ENCODE measurements at places on chromosomes 2 and 18.
A peak's percentile ranks its signal among the peaks of the same experiment; 100 is the strongest.

DNA sequence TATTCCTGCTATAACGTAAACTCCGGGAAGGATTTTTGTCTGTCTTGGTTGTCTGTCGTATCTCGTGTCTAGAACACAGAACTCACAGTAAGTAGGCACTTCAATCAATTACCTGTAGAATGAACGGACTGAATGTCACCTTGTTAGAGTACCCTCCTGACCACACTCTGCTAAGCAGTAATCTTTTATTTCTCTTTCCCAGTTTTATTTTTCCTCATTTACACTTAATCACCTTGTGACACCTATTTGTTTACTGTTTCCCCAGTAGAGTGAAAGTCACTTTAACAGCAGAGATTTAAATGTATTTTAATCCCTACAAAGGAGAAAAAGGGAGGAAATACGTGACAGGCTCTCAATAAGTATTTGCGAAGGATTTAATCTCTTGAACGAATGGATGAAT is 514 bp upstream of the EPB41L5 start:
- no peak for DNase-seq

GRCh38 chr2:40364151-40364874 is 87.6 kb downstream of the SLC8A1 start:
- no peak for DNase-seq

DNA sequence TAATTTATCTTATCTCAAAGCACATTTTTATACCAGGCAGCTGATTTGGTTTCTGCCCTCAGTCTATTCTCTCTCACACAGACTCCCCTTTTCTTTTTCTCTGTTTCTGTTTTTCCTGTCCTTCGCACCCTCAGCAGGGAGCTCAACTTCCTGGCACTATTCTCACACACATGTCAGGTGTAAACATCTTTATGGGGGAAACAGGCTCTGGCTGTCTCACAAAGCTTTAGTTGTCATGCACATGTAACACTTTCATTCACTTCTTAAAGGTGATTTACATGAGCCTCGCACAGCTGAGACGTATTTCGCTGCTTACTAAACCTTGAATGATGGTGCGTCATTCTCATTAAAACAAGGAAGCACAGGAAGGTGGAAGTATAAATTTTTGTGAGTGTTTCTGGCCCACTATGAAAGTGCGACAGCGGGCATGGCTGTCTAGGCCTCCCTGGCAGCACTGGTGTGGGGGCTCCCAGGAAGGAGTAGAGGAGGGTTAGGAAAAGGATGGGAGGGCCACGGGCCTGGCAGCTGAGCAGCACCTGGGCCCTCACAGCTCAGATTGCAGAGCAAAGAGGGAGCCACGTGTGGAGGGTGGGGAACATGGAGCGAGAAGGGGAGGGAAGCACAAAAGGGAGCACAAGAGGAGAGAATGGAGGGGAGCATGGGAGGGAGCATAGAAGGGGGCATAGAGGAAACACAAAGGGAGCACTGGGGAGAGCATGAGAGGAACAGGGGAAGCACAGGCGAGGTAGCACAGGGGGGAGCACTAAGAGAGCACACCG is 46.2 kb upstream of the SNTG2 start:
- DNase-seq, result no peak

DNA sequence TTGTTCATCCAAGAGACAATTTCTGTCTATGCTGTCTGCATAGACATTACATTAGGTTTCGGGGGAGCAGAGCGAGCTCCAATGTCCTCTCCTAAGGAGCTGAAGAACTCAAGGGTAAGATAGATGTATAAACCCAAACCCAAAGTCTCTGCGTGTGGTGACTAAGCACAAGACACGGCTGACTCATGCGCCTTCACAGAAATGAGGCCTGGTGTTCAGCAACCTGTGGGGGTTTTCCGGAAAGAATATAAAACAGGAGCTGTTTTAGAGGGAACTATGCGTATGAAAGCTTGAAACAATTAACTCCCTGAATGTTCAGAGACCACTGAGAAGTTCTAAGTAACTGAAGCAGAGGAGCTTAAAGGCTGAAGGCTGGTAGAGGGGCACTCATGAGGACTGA is 154.7 kb downstream of the SOX11 start:
- DNase-seq, result peak; percentile 81

GRCh38 chr2:118040891-118041290 is 27.0 kb upstream of the CCDC93 start:
- DNase-seq, result no peak

- no peak for DNase-seq
Measured at GRCh38 chr18:2538844-2539243, 32.5 kb downstream of the METTL4 start.

GRCh38 chr2:44335806-44336538 is 25.3 kb downstream of the PREPL start:
- DNase-seq, result no peak

GRCh38 chr18:43931439-43931838 is 654.1 kb upstream of the SYT4 start:
- peak; percentile 11 for DNase-seq

- no peak for DNase-seq
Measured at GRCh38 chr2:98702127-98702802, 28.7 kb downstream of the MGAT4A start.

GRCh38 chr2:164474873-164475272 is 146.4 kb downstream of the GRB14 start:
- no peak for DNase-seq

DNA sequence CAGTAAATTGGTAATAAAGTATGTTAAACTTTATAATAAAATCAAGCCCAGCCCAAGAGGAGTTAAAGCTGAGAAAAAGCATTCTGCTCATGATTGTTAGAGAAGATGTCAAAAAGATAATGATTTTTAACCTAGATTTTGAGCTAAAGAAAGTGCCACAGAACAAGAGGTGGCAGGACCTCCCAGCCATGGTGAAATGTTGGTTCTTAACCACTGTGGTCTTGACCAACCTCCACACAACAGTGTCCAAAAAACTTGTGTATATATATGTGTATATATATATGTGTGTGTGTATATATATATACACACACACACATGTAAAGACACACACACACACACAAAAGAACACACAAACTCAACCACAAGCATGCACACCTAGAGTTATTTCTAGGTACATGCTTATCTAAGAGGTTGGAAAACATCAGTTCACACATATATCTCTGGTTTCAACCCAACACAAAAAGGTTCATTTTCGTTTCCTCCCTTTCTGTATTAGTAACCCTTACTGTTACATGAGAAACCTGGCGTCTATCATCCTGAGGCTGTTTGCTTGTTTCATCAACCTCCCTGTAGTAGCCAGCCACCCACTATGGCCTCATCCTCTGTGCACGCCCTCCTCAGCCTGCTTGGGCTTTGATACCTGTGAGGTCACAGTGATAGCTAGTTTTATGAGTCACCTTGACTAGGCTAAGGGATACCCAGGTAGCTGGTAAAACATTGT is 631.8 kb upstream of the ID2 start:
- DNase-seq, result no peak

DNA sequence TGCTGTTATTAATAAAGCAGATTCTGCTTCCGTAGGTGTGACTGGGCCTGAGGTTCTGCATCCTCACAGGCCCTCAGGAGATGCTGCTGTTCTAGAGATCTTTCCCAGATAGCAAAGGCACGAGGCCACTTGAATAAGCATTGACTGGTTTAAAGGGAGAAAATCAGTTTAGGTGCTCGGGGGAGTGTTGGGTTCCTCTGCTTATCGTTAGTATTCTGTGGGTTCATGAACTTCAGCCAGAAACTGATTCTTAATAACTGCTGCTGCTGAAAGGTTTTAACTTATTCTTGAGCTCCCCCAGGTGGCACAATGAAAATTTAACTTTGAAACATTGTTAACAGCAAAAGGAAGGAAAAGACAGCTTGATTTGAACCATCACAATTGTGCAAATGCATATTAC is 56.9 kb downstream of the ITGA6 start:
- peak; percentile 53 for DNase-seq

DNA sequence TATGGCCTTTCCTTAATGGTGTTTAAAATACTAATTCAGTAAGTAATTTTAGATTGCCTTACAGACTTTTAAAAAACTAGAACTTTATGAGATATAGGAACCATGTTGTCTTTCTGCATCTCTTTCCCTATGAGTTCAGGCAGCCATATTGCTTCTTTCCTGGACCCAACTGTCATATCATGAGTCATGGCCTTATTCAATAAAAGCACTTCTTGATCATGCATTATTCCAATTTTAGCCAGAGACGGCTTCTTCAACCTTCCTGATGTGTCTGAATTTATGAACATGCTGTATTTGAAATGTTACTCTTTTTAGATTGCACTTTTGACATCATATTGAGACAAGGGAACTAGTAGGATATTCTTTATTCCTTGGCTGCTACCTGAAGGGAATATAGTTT is 65.4 kb upstream of the MAP3K20 start:
- DNase-seq, result no peak

DNA sequence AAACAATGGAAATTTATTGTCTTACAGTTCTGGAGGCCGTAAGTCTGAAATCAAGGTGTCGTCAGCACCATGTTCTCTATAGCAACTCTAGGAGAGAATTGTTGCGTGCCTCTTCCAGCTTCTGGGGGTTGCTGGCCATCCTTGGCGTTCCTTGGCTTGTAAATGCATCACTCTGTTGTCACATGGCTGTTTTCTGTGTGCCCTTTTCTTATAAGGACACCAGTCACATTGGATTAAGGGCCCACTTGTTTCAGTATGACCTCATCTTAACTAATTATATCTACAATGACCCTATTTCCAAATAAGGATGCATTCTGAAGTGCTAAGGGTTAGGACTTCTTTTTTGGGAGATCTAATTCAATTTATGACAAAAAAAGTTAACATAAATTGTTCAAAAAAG is 1.4 kb upstream of the PLEK start:
- no peak for DNase-seq

DNA sequence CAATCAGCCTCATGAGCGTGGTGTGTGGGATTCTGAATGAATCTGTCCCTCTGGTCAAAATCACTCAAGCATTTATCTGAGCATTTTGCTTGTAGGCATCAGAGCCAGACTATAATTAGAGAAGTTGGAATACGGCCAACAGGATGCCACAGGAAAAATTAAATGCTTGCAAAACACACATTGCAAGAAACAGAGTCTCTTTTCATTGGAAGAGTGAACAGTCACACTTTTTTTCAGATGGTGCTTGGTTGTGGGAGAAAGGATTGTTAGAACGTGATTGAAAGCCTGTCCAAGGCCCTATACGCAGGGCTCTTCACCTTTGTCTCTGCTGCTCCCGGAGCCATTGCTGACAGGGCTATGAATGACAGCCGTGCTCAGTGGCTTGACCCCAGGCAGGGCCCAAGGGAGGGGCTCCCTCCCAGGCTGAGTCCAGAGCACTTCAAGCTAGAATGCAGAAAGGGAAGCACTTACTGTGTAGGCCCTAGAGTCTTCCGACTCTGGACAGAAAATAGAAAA is 59.8 kb downstream of the SNTG2 start:
- no peak for DNase-seq

DNA sequence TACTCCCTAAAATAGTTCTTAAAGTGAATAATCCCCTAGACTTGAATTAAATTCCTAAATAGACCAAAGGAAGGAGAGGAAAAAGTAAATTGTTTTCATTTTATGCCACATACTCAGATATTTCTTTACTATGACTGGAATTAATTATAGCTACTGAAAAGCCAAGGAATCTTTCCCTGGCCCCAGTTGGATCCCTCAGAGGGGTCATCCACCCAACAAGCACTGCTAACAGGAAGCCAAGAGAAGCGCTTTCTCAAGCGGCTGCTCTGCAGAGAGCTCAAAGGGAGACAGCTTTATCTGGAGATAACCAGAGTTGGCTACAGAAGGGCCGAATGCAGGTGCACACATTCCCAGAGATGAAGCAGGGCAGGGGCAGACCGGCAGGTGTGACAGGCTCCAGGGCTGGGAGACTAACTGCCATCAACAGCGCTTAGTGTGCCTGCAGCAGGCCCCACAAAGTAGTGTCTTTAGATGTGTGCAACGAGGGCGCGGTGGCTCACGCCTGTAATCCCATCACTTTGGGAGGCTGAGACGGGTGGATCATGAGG is 51.1 kb downstream of the POLR1A start:
- DNase-seq, result peak; percentile 60

- DNase-seq, result no peak
Measured at GRCh38 chr2:208010506-208010905, 14.8 kb downstream of the PLEKHM3 start.

GRCh38 chr2:231172025-231172424 is 26.4 kb upstream of the ARMC9 start:
- DNase-seq, result peak; percentile 76

DNA sequence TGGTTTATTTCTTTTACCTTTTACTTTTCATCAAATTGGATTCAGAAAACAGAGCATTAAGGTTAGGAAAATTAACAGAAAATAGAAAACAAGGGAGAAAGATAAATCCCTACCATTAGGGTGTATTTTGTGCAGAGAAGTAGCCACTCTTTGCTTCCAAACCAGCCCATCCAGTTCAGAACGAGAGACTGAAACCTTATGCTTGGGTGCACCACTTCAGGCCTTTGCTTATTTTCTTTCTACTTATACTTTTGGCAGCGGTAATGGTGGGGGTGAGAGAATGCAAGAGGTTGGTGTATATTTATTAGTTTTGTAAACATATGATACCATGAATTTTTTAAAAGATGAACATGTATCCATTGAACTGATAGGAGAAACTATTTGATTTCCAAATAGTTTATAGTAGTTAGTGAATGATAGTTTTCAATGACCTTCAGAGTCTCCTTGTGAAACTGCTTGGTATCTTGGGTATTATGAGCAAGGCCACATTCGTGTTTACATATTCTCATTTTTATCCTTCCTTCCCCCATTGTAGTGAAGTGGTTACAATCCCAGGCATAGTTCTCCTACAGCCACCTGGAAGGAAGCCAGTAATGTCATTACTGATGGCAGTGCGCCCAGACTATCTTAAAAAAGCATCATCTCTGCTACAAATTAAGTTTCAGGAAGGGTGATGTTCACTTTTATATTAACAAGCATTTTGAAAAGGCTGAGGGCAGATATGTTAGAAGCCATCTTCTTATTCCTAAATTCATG is 60.8 kb downstream of the MFSD6 start:
- peak; percentile 95 for DNase-seq

DNA sequence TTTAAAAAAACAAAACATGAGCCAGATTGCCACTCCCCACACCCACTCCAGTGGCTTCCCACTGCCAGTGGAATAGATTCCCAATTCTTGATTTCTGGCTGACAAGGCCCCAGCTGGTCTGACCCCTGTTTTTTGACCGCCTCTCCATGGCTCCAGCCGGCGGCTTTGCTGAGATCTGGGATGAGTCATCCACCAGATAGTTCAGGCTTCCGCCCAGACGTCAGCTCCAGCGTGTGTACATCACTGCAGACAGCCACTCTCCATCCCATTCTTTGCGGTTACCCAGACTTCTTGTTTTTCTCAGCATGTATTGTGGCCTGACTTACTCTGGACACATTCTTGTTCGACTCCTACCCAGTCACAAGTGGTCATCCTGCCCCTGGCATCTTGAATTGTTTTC is 227.9 kb downstream of the GBX2 start:
- peak; percentile 99 for DNase-seq

- no peak for DNase-seq
Measured at GRCh38 chr18:77560341-77560992, 310.8 kb downstream of the GALR1 start.

DNA sequence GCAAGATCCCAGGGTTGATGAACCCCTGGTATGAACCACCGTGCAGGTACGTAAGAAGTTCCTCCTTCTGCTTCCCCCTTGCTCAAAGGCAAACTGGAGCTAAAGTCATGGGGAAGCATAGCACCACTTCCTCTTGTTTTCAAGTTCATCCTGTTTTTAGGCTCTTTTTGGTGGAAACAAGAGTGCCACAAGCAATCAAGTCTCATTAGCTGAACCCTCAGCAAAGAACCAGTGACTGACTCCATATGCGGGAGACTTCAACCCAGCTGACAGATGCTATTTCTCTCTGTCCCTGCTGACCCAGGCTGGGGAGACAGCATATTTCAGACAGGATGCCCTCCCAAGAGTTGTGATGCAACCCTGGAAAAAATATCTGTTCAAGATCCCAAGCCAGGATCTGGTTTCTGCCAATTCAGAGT is 47.7 kb downstream of the BCL2 start:
- DNase-seq, result no peak

Measured in fibroblast of lung (primary cell).